ENCODE measurements at places on chromosomes 7 and 10.
A peak's percentile ranks its signal among the peaks of the same experiment; 100 is the strongest.

- DNase-seq: no peak
Measured at GRCh38 chr10:121106611-121107010, 255.4 kb downstream of the WDR11 start.

DNA sequence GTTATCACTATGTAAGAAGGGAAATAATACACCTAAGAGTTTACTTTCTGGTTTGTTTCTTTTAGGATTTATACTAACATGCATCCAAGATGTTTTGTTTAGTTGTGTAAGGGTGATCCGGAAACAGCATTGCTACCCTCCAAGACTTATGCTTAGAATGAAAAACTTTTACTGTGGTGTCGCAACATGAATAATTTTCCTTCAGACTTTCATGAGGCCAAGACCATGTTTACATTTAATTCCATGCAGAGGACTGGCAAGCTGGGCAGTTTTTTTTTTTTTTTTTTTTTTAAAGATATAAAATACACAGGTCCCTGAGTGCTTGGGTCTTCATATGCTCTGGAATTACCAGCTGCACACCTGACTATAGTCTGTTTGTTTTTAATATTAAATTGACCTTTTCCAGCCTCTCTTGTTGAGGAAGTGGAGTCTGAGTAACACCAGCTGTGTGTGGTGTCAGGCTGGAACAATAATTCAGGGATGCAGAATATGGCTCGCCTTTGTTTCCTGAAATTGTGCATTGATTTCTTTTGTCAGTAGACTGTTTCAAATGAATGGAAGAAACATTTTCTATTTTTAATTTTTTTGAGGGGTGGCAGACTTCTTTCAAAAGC is 81.7 kb downstream of the ST7 start:
- peak; percentile 42 for DNase-seq

DNA sequence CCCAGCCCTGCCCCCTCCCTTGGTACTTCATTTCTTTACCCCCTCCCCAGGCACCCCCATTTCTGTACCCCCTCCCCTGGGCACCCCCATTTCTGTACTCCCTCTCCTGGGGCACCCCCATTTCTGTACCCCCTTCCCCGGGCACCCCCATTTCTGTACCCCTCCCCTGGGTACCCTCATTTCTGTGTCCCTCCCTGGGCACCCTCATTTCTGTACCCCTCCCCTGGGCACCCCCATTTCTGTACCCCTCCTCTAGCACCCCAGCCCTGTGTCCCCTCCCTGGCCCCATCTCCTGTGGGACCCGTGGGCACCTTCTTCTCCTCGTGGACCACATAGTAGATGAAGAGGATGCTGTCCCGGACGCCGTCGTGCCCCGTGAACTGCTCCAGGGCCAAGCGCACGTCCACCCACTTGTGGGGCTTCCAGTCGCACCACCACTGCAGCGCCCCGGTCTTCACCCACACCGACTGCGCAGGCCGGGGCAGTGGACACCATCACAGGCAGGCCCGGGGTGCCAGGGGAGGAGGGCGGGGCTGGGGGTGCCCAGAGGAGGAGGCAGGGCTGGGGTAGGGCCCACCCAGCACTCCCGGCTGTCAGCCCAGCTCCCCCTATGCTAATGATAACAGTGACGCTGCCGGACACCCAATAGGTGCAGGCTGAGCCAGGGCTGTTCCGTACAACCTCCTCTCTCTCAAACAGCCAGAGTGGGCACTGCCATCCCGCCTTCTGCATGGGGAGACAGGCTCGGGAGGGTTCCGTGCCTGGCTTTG is 20.4 kb downstream of the TECPR1 start:
- no peak for DNase-seq

GRCh38 chr10:3802526-3803265 is 17.7 kb upstream of the KLF6 start:
- no peak for DNase-seq

DNA sequence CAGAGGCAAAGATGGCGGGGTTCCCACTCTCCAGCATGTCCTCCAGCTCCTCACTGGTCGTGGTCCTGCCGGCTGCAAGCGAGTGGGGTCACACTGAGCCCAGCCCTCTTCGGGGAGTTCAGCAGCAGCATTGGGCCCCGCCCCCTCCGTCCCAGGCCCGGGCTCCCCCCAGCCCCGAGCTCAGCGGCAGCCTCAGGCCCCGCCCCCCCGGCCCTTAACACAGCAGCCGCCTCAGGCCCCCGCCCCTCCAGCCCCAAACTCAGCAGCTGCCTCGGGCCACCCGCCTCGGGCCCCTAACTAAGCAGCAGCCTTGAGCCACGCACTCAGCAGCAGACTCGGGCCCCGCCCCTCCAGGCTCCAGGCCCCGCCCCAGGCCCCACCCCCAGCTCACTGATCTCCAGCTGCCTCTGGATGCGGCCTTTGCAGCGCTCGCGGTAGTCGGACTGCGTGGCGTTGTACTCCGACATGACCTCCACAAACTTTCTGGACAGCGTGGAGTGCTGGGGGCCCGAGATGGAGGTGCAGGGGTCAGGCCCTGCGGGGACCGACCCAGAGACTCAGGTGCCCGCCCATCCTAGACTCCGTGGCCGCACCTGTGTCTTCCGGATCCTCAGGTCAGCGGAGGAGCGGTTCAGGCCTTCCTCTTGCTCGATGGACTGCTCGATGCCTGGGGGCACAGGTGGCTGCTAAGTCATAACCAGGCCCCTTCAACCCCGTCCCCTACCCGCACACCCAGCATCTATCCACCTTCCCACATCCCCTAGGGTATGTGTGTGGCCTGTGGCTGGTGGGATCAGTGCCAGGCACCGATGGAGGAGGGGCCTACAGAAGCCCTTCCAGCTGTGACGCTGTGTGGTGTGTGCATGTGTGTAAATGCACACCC is 15.5 kb downstream of the STX1A start:
- peak; percentile 37 for DNase-seq

DNA sequence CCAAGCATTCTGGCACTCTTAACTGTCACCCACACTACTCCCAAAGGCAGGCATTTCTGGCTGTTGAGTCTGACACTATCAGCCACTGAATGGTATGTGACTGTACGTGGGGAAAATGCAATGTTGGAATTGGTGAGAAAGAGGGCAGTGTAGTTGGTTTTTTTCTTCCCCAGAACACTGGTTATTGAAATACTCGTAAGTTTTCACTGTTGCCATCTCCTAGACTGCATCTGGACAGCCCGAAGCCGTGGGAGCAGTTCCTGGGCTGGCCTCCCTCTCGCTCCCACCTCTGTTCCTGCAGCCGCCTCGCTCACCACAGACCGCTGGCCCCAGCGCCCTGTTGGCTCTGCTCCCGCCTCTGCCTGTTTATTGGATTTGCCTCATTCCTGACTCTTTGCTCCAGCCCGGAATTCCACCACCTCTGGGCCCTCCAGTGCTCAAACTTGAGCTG is 5.7 kb downstream of the PLCE1 start:
- no peak for DNase-seq

- DNase-seq: no peak
Measured at GRCh38 chr7:29557954-29558353, 5.7 kb upstream of the PRR15 start.

DNA sequence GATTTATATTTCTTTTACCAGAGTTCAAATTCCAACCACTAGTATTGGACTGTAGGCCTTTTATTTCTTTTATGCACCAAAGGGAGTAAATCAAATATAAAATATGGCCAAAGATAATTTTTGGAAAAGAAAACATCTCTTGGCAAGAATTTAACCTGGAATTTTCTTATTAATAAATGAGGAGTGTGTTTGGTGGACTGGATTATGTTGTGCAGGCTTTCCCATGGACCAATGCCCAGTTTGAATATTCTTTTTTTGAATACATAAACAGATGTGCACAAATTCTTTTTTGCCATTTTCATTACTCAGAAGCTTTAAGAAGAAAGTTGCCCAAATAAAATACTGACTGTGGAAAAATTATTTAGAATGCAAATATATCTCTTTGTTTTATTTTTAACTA is 22.1 kb upstream of the PRKG1 start:
- no peak for DNase-seq

GRCh38 chr10:76291175-76291574 is 859.8 kb downstream of the LRMDA start:
- no peak for DNase-seq

DNA sequence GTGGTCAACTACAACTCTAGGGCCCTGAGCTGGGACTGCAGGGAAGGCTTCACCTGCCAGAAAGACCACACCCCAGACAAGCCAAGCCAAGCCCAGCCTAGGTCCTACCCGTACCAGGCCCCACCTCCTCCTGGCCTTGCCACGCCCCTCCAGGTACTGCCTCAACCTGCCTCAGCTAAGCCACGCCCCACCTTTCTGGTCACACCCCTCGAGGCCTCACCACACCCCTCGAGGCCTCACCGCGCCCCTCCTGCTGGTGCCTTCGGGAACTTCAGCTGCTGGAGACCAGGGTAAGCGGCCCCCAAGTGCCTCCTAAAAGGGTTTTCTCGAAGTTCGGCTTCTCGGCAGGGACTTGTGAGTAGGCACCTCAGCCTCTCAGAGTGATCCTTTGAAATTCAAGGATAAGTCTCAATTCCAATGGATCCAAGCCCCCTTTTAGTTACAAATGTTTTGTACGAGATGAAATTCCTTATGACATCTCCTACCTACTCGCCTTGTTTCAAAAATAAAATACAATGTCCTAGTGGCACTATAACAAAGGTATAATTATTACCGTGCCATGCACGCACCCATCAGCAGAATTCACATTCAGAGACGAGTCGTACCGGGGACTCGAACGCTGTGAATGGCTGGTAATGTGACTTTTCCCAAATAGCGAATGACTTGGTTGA is 171.2 kb downstream of the ARHGAP21 start:
- peak; percentile 25 for DNase-seq

DNA sequence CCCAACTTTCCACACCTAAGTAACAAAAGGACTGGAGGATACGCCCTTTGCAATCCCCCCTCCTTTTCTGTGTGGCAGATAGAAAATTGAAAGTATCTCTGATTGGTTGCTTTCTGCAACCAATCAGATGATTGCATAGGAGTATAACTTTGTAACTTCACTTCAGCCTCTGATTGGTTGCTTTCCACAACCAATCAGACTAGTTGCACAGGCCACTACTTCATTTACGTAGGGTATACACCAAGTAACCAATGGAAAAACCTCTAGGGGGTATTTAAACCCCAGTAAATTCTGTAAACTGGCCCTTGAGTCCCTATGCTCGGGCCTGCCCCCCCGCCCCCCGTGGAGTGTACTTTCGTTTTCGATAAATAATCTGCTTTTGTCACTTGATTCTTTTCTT is 1080.4 kb downstream of the CNTNAP2 start:
- peak; percentile 77 for DNase-seq

DNA sequence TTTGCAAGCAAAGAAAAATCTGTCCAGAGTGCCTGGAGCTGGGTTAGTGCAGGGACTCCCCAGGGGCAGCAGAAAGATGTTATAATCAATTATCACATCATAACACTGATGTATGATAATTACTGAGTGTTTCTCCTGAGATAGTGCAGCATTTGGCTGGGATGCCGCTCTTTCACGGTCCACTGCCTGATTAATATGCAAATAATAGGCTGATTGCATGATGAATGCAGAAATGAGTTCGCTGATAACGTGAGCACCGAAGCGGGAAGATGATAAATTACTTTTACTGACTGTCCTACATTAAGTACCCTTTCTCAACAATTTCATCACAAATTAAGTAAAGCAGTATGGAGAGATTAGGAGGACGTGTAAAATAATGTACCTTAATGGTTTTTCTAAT is 71.4 kb upstream of the SH2B2 start:
- no peak for DNase-seq

- no peak for DNase-seq
Measured at GRCh38 chr7:73644688-73645286, 20.5 kb upstream of the MLXIPL start.

DNA sequence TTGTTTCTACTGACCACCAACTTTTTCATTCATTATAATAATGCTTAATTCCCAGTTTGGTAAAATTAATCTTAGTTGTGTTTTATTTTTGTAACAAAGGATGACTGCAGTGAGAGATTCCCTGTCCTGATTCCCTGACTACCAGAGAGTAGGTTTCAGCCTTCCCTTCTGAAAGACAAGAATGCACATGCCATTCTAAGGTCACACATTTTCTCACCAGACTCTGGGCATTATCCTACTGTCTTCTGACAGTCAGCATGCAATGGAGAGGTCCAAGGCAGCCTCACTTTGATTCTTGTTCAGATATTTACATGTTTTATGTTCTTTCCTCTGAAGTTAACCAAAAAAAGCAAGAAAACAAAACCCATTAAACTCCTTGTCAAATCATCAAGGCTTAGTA is 372.7 kb upstream of the CDC14C start:
- DNase-seq: no peak

DNA sequence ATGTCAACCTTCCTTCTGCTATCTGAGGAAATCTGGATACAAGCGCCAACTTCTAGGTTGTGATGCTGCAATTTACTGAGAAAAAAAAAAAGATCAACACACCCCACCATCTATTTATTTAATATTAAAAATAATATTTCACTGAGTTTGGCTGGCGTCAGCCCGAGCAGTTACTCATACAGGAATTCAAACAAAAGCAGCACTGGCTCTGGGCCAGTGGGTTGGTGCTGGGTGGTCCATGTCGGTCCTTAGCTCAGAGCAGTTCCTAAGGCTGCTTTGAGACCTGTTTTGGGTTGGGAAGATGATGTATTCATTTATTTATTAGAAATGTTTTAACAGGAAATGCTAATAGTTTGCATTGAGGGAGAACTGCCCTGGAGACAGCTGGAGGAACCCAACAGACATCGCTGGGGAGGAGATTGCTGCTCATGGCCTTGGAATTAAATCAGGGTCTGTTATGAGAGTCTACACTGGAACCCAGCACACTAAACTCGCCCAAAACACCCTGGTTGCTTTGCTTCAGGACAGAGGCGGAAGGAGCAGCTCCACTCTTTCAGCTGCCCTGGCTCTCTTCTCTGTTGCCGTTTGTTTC is 36.3 kb upstream of the GOT1 start:
- DNase-seq: no peak

GRCh38 chr10:17290226-17290625 is 62.2 kb downstream of the VIM start:
- DNase-seq: no peak

DNA sequence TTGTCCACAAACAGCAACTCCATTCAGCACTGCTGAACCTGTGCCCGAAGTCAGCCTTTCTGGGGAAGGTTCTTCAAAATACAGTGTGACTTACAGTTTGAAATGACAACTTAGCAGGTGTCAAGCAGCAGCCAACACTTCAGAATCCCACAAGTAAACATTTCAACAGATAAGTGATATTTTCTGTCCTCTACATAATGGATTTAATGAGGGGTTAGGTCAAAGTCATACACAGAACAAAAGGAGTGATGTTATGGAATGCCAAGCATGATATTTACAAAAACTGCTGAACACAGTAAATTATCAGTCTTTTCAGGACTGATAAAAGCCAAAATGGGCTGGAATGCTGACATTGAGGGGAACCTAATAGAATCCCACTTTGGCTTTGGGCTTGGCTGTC is 77.6 kb upstream of the JAZF1 start:
- DNase-seq: peak; percentile 17

- DNase-seq: no peak
Measured at GRCh38 chr10:112643600-112644264, 196.7 kb downstream of the VTI1A start.
